ENCODE measurements at places on chromosomes 11 and 22.

DNA sequence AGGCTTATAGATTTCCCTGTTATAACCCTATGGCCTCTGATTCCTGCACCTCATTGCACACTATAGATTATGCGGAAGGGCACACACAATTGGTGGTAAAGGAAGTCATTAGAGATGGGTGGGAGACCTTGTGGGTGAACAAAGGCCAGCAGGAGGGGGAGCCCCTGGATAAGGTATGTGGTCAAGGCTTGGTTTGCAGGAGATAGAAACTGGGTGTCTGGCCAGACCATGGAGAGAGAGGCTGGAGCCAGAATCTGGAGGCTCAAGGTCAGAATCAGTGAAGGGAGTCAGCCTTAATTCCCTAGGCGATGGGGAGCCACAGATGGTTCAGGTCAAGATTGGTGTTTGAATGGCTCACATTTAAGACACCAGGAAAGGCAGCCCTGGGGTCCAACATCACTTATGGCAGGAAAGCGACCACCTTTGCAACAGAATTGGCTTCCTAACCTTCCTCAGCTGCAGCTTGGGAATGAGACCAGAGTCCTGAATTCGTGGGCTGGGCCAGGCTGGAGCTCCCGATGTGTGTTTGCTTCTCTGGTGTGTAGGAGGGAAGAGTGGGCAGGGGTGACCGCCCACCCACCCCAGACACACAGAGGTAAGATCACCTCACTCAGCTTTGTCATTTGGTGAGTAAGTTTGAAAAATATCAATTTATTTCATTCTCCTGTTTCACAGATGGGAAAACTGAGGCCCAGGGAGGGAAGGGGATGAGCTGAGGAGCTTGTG lies 22.7 kb upstream of the SCUBE1 start:
- no peak for DNase-seq

GRCh38 chr11:117005758-117006157 lies 92.5 kb downstream of the SIK3 start:
- no peak for DNase-seq

GRCh38 chr11:48082771-48083170 lies 102.4 kb downstream of the PTPRJ start:
- no peak for DNase-seq

DNA sequence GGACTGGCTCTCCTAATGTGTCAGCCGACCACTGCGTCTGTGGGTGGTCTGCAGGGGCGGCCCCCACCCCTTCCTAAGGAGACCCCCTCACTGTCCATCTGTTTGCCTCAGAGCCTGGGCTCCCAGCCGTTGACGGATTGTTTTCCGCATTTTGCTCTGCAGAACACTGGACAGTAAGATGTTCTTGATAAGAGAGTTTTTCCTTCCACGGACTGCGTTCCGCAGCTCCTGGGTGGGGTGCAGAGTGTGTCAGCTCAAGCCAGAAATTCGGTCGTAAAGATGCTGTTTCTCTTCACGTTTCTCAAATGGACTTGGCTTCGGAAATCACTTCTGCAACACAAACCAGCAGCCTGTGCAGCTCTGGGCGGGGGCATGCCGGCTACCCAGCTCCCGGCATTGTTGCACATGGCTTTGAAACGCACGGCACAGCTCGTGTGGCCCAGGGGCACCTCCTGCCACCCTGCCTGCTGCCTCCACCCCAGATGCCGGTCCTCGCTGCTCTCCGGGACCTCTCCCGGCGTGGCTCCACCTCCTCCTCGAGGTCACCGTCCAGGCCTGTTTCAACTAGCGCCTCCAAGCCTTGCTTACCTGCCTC lies 2.9 kb upstream of the MRGPRG start:
- no peak for DNase-seq

DNA sequence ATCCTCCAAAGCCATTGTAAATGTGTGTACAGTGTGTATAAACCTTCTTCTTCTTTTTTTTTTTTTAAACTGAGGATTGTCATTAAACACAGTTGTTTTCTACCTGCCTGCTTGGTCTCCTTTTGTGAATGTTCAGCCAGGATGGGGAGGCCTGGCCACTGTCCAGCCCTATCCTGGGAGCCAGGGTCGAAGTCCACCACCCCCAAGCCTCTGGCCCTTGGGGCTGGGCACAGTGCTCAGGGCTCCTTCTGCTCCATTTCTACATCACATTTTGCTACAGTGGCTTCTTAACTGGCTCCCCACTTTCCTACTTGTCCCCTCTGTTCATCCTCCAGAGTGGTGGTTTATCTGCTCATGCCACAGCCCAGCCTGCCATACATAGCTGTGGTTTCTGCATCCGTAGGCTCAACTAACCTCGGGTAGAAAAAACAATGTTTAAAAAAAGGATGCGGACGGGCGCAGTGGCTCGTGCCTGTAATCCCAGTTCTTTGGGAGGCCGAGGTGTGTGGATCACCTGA lies 2.5 kb upstream of the SMARCB1 start:
- DNase-seq = no peak

DNA sequence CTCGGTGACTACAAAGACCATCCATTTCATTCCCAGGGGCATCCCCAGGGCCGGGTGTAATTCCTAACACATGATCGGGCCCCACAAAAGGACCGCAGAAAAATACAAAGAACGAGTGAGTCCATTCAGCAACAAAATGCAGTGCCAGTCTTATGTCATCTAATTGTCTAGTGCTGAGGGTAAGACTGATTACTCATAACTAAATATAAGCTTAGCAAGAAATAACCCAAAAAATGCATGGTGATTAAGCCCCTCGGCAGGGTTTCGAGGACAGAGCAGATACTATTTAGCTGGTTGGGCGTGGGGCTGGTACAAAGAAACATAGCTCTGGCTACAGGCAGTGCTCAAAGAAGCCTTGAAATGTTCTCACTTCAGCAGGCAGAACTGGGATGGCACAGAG lies 1078.9 kb downstream of the OPCML start:
- DNase-seq = no peak

DNA sequence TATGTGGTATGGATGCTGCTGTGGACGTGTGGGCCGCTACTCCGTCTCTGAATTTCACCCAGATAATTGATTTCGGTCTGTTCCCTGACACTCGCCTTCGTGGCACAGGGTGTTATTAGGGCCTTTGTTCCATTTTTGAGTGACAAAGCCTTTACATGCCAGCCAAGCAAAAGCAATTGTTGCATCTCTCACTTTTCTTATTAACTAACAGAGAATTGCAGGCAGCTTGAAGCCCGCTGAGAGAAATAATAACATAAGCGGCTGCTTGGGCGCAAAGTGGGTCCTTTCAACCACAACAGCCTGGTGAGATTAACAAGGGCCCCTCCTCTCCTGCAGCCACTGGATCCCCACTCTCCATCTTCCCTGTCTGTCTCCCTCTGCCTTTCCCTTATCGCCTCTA lies 449.4 kb downstream of the NTM start:
- DNase-seq = no peak

DNA sequence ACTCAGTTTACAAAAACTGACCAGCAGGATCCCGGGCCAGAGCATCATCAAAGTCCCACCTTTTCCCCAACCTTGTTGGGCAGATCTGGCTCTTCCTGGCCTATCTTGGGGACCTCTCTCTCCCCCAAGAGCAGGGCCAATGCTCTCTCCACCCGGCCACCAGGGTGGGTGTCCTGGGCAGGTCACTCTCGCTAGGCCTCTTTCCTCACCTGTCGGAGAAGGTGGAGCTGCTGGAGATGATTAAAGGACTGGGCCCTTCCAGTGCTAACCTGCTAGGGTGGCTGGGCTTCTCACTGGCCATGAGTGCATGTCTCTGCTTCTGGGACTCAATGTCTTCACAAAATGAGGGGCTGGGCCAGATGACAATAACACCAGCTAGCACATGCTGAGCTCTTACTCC lies 2.9 kb upstream of the CAPN5 start:
- DNase-seq = no peak

GRCh38 chr22:28570696-28571373 lies 108.8 kb downstream of the TTC28 start:
- DNase-seq = no peak

GRCh38 chr11:72308226-72309073 lies 64.5 kb upstream of the PHOX2A start:
- DNase-seq = no peak

- no peak for DNase-seq
These were observed 53.5 kb downstream of the ENTHD1 start for GRCh38 chr22:39839917-39840510.

GRCh38 chr11:96306933-96307775 lies 35.8 kb downstream of the MAML2 start:
- DNase-seq = peak; percentile 97
